Glutamatergic neuron (in vitro differentiated cells): ENCODE measurements at places on chromosomes 12 and 14. TPM values are rescaled to one million over a fixed set of nuclear protein-coding genes. Genes with fewer than 3 reads are reported as not detected.

DNA sequence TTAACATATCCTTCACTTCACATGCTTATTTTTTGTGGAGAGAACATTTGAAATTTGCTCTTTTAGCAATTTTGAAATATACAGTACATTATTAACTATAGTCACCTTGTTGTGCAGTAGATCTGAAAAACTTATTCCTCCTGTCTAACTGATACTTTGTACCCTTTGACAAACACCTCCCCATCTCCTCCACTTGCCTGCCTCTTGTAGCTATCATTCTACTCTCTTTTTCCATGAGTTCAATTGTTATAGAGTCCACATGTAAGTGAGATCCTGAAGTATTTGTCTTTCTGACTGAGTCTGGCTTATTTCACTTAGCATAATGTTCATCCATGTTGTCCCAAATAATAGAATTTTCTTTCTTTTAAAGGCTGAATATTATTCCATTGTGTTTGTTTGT lies 9.5 kb upstream of the SERPINA6 start:
- H3K36me3 ChIP-seq: no peaks in the 10 kb centered on the region
- no peak overlapping the region for H3K4me3 ChIP-seq
- no peaks in the 10 kb centered on the region for H3K27me3 ChIP-seq
- DNase-seq: no peak
- no peaks in the 10 kb centered on the region for H3K4me1 ChIP-seq

DNA sequence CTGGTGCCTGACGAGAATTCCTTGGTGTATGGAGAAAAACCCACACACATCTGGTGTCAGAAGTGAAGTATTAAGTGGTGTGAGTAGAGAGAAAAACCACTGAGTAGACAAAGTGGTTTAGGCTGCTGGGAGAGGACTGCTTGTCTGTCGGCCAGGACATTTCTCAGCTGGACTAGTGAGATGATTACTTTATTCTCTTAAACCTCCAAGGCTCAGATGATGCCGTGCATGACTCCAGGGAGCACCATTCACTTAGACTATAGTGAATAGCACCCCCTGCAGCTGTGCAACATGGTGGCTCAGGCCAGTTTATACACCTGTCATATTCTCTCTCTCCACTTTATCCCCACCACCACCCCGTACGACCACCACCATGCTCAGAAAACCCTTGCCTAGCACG lies 28.5 kb upstream of the NFYB start:
- H3K36me3 ChIP-seq: no peaks in the 10 kb centered on the region
- H3K27me3 ChIP-seq: peaks cover 1% of the 10 kb centered on the region
- no peak for DNase-seq

DNA sequence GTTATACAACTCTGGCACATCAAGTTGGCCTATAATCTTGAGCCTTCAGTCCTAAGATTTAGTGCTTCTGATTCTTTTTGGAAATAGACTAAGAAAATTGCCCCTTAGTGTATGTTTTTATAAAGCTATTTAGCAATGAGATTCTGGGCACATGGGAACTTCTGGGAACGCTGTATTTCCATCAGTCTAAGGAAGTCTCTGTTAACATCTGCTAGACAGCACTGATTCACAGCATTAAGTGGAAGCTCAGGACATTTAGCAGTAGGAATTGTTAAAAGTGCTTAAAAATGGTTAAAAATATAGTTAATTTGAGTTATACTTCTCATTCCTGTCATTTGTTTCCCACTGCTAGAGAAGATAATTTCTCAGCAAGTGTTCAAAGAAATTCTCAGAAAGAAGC lies 579.1 kb downstream of the SLC16A7 start:
- H3K27ac ChIP-seq: peak overlapping the region; percentile 3
- peaks cover 27% of the 10 kb centered on the region for H3K4me1 ChIP-seq
- H3K36me3 ChIP-seq: no peaks in the 10 kb centered on the region
- H3K4me3 ChIP-seq: no peak overlapping the region
- H3K27me3 ChIP-seq: no peaks in the 10 kb centered on the region

- H3K27ac ChIP-seq: no peak overlapping the region
- no peaks in the 10 kb centered on the region for H3K36me3 ChIP-seq
- H3K4me1 ChIP-seq: peaks cover 2% of the 10 kb centered on the region
- peak; percentile 36 for DNase-seq
- H3K4me3 ChIP-seq: no peak overlapping the region
Measured at GRCh38 chr12:132354211-132354981, 25.0 kb upstream of the GALNT9 start.

GRCh38 chr12:80460972-80461371 lies 16.9 kb downstream of the PTPRQ start:
- H3K27me3 ChIP-seq: peaks cover 4% of the 10 kb centered on the region
- no peaks in the 10 kb centered on the region for H3K36me3 ChIP-seq
- H3K4me3 ChIP-seq: no peak overlapping the region
- DNase-seq: no peak

- peaks cover under 1% of the 10 kb centered on the region for H3K27me3 ChIP-seq
- no peaks in the 10 kb centered on the region for H3K4me1 ChIP-seq
- H3K4me3 ChIP-seq: no peak overlapping the region
- no peak overlapping the region for H3K27ac ChIP-seq
Measured at GRCh38 chr12:117347588-117347987, 13.8 kb downstream of the NOS1 start.

DNA sequence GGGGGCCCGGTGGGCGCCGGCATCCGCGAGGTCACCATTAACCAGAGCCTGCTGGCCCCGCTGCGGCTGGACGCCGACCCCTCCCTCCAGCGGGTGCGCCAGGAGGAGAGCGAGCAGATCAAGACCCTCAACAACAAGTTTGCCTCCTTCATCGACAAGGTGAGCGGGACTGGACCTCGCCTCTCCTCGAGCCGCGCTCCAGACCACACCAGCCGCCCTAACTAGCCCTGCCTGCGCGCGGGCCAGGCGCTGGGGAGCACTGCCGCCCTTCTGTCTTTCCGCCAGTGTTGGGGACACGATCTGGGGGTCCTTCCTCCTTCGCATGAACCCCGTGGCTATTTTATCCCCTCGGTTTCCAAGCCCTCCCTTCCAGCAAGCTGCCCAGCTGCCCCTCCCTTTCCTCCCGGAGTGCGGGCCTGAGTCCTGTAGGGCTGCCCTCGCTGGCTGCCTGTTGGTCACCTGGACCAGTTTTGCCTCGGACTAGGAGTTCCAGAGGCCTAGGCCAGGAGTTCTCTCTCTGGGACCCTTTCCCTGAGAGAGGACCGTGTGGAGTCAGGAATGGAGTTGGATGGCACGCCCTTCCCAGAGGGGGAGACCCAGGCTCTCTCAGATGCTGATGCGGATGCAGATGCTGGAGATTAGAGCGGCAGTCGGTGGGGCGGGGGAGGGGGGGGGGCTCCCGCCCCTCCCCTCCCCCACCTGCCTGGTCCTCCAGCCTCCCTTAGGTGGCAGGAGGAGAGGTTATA lies 592 bp downstream of the KRT7 start:
- DNase-seq: no peak
- peaks cover 5% of the 10 kb centered on the region for H3K4me1 ChIP-seq
- H3K27ac ChIP-seq: no peak overlapping the region
- H3K36me3 ChIP-seq: no peaks in the 10 kb centered on the region
- H3K4me3 ChIP-seq: peak overlapping the region; percentile 70

- H3K36me3 ChIP-seq: peaks cover 4% of the 10 kb centered on the region
- DNase-seq: no peak
- H3K27ac ChIP-seq: no peak overlapping the region
- H3K4me3 ChIP-seq: no peak overlapping the region
- H3K4me1 ChIP-seq: no peaks in the 10 kb centered on the region
Measured at GRCh38 chr12:77625441-77625840, 205.3 kb upstream of the NAV3 start.

- H3K4me1 ChIP-seq: peaks cover 18% of the 10 kb centered on the region
- H3K4me3 ChIP-seq: peak overlapping the region; percentile 16
- H3K27ac ChIP-seq: peak overlapping the region; percentile 69
- no peak for DNase-seq
Measured at GRCh38 chr12:6792522-6793201, 3.3 kb downstream of the CD4 start.

DNA sequence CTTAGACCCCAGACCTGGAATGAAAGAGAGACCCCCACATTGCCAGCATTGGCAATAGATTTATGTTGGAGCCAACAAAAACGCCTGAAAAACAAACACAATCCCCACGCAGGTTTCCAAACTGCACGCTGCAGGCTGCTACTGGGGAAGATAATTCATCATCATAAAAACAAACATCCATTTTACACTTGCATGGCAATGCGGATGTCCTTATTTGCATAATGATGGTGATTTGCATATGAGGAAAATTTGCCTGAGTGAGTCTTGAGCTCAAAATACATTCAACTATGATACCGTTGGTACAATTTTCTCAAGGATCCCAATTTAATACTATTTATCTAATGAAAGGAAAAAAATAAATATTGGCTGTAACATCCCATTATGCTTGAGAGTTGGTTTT lies 33.6 kb upstream of the TMEM132D start:
- peaks cover 12% of the 10 kb centered on the region for H3K36me3 ChIP-seq
- DNase-seq: no peak
- no peak overlapping the region for H3K27ac ChIP-seq
- H3K4me1 ChIP-seq: no peaks in the 10 kb centered on the region
- no peak overlapping the region for H3K4me3 ChIP-seq

GRCh38 chr14:68627868-68628604 lies 164.8 kb downstream of the ZFP36L1 start:
- DNase-seq: peak; percentile 60
- peaks cover 5% of the 10 kb centered on the region for H3K36me3 ChIP-seq
- H3K27me3 ChIP-seq: no peaks in the 10 kb centered on the region
- H3K27ac ChIP-seq: no peak overlapping the region
- H3K4me1 ChIP-seq: no peaks in the 10 kb centered on the region

GRCh38 chr12:6958609-6959057 lies 7.5 kb downstream of the PTPN6 start:
- no peaks in the 10 kb centered on the region for H3K36me3 ChIP-seq
- peaks cover 3% of the 10 kb centered on the region for H3K4me1 ChIP-seq
- peaks cover 10% of the 10 kb centered on the region for H3K27me3 ChIP-seq
- H3K4me3 ChIP-seq: no peak overlapping the region
- no peak for DNase-seq

DNA sequence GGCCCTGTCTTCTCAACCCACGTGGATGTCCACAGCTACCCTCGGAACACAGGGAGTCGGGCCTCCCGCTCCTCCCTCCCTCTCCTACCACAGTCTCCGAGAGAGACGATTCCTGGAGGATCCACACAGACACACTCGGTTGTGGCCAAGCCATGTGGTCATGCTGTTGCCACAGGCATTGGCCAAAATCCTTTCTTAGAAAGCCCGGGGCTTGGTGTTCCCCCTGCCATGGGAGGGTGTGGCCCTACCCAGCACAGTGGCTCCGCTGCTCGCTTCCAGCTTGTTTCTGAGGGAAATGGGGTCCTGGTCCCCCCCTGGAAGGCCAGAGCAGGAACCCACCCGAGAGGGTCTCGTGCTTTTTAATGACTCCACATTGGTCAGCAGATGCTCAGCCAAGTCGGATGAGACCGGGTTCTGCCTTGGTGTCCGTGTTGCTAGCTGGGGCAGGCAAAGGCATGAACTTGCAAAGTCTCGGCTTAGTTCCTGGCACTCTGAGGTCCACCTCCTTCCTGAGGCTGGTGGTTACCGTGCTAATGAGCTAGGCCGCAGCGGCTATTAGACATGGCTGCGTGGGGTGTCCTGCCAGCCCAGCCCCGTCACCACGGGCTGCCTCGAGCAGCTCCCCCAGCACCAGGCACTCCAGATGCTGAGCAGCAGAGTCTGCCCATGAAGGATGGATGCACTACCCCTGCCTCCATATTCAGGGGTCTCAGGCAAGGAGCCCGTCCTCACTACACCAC lies 46.8 kb upstream of the MEG3 start:
- H3K4me3 ChIP-seq: no peak overlapping the region
- H3K36me3 ChIP-seq: no peaks in the 10 kb centered on the region
- peaks cover 9% of the 10 kb centered on the region for H3K4me1 ChIP-seq
- H3K27me3 ChIP-seq: peaks cover 8% of the 10 kb centered on the region
- no peak for DNase-seq

- no peaks in the 10 kb centered on the region for H3K36me3 ChIP-seq
- no peak overlapping the region for H3K4me3 ChIP-seq
- no peak for DNase-seq
- H3K4me1 ChIP-seq: peaks cover 10% of the 10 kb centered on the region
- peaks cover 4% of the 10 kb centered on the region for H3K27me3 ChIP-seq
- H3K27ac ChIP-seq: no peak overlapping the region
Measured at GRCh38 chr14:53510281-53510912, 357.3 kb upstream of the DDHD1 start.

- H3K4me1 ChIP-seq: peaks cover 7% of the 10 kb centered on the region
- H3K4me3 ChIP-seq: no peak overlapping the region
- no peaks in the 10 kb centered on the region for H3K36me3 ChIP-seq
- no peak overlapping the region for H3K27ac ChIP-seq
- H3K27me3 ChIP-seq: peaks cover 15% of the 10 kb centered on the region
- DNase-seq: no peak
Measured at GRCh38 chr14:91250912-91251311, 6.4 kb upstream of the GPR68 start.

- no peaks in the 10 kb centered on the region for H3K27me3 ChIP-seq
- no peak for DNase-seq
- H3K36me3 ChIP-seq: peaks cover 13% of the 10 kb centered on the region
Measured at GRCh38 chr14:71647086-71647784, 285.0 kb upstream of the RGS6 start.

DNA sequence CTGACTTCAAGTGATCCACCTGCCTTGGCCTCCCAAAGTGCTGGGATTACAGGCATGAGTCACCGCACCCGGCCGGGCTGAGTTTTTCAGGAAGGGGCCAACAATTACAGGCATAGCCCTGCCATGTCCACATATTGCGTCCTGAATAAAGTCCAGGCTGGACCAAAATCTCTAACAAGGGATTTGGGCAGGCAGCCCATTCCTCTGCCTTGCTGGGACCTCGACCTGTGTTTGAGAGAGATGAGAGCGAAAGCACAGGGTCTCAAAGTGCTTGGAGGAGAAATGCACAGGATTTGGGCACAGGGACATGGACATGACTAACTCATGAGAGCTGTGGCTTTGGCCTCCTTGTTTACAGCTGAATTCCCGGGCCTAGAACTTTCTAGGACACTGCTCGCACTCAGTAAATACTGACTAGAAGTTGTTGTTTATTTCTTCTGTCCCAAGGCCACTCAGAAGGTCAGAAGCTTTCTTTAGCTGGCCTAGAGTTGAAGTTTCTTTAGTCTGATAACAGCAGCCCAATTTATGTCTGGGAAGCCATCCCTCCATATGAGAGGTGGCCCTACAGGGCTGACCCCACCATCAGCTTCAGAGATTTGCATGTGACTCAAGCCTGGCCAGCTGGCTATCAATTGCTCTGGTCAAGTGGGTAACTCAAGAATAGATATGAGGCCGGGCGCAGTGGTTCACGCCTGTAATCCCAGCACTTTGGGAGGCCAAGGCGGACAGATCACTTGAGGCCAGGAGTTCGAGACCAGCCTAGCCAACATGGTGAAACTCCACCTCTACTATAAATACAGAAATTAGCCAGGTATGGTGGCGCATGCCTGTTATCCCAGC lies 11.7 kb downstream of the CAMKK2 start:
- H3K4me1 ChIP-seq: no peaks in the 10 kb centered on the region
- H3K27me3 ChIP-seq: peaks cover 3% of the 10 kb centered on the region
- H3K27ac ChIP-seq: no peak overlapping the region
- no peak overlapping the region for H3K4me3 ChIP-seq

GRCh38 chr14:75409316-75410205 lies 18.3 kb upstream of the JDP2 start:
- no peak for DNase-seq
- no peak overlapping the region for H3K4me3 ChIP-seq
- H3K36me3 ChIP-seq: no peaks in the 10 kb centered on the region
- no peak overlapping the region for H3K27ac ChIP-seq
- H3K4me1 ChIP-seq: peaks cover 6% of the 10 kb centered on the region

TSHR gene
- total RNA-seq: 0.74 TPM

NANOG gene
- total RNA-seq: 1.3 TPM

TBX5 gene
- not detected for total RNA-seq

ALDH2 gene
- 55.2 TPM for total RNA-seq

OR2AP1 gene
- not detected for total RNA-seq

REM2 gene
- 73.2 TPM for total RNA-seq

FERMT2 gene
- total RNA-seq: 79.7 TPM

ADSS1 gene
- 45.1 TPM for total RNA-seq

HOTAIR gene
- not detected for total RNA-seq

HOXC12 gene
- not detected for total RNA-seq

OR4E2 gene
- not detected for total RNA-seq
